ENCODE measurements at places on chromosomes 12 and 14.

- no peak for DNase-seq
These were observed 418.4 kb upstream of the DCN start for GRCh38 chr12:91601054-91601453.

- no peak for DNase-seq
These were observed 448 bp downstream of the TSPAN9 start for GRCh38 chr12:3077572-3078081.

DNA sequence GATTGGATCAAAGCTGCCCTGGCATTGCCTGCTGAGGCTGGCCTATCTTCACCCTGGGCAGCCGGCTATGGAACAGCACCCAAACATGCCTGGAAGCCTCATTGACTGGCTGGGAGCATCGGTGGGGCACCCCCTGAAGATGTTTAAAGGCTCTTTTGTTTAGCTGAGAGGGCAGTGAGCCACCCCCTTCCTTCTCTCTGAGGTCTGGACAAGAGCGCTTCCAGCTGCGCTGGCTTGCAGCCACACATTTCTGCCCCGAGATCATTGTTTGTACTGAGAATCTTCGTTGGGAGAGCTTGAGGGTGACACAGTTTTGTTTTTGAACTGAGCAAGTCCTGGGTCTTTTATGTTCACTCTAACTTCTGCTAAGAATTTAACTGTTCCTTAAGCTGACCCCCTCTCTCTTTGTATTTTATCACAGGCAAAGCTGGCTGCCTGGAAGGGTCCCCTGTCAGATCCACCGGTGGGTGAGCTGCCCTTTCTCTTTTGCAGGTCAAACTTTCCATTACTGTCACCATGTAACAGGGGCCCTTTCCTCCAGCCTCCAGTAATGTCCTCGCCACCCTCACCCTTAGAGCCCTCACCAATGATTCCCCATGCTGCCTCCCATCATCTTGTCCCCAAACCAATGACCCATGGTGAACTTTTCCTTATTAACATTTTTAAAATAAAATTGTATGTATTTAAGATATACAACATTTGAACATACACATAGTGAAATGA lies 212.2 kb downstream of the KIF26A start:
- DNase-seq = no peak

GRCh38 chr14:104240434-104241157 lies 102.2 kb downstream of the KIF26A start:
- DNase-seq = no peak

DNA sequence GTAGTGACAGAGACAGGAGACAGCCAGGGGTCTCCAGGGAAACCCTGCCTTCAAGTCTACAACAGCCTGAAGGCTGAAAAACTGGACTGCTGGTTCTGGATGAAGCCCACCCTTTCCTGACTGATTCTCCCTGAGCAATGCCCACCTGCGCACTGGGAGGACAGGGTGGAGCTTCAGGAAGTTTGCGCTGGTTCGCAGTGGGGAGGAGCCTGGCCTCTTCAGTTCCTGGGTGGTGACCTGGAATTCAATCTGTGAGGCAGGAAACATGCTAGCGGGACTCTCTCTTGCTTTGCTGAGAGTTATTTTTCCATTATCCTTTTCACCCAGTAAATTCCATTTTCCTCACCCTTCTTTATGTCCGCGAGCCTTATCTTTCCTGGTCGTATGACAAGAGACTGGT lies 600.8 kb downstream of the TRHDE start:
- no peak for DNase-seq

DNA sequence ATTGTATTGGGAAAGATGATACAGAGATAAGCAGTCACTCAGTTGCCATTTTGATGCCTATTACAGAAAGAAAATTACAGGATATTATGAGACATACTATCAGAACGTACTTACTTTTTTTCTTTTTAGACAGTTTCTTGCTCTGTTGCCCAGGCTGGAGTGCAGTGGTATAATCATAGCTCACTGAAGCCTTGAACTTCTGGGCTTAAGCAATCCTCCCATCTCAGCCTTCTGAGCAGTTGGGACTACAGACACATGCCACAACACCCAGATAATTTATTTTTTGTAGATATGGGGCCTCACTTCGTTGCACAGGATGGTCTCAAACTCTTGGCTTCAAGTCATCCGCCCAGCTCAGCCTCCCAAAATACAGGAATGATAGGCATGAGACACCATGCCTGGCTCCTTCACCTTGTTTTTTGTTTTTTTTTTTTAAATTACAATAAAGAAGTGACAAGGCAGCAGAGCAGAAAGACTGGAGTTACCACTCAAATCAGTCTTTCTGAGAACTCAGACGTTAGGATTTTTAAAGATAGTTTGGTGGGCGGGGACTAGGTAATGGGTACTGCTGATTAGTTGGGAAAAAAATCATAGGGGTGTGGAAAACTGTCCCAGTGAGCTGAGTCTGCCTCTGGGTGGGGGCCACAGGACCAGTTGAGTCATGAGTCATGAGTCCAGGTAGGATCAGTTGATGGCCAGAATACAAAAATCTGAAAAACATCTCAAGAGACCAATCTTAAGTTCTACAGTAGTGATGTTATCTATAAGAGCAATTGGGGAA lies 11.5 kb upstream of the CPM start:
- DNase-seq = no peak

DNA sequence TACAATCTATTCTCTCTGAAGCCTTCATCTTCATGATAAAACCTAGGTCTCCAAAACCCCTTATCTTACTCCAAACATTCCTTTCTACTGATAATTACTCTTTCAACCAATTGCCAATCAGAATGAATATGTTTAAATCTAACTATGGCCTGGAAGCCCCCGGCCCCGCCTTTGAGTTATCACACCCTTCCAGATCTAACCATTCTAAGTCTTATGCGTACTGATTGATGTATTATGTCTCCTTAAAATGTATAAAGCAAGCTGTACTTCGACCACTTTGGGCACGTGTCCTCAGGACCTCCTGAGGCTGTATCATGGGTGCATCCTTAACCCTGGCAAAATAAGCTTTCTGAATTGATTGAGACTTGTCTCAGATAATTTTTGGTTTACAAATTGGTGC lies 14.4 kb downstream of the PABPN1 start:
- DNase-seq = no peak

- no peak for DNase-seq
These were observed 76.0 kb downstream of the GALNT8 start for GRCh38 chr12:4796216-4796615.

- DNase-seq = no peak
These were observed 140.0 kb downstream of the ASCL1 start for GRCh38 chr12:103097496-103097895.

DNA sequence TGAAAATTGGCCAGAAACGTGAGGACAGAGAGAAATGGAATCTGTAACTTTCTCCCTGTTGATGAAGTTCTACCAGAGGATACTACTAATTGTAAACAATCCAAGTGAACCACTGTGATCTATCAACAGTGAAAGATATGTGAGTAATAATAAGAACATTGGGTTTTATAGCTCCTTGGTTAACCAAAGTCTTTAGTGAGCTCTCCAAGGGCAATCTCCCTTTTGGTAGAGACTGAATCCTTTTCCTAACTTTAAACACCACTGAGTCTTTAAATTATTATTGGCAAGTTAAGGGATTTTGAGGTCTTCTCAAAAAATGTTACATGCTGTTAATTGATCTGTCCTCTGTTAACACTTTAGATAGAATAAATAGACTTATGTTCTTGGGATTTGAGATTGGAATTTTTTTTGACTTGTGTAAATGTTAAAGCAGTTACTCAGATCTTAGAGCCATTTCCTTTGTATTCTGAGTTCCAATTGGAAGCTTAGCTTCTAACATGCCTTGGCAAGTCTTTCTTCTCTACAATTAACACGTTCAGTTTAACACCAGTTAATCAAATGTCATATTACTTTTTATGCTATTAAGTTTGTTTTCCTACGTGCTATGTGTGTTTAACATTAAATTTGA lies 338.2 kb upstream of the DDHD1 start:
- no peak for DNase-seq

- DNase-seq = no peak
These were observed 98.9 kb downstream of the PRKCH start for GRCh38 chr14:61420326-61420725.

- no peak for DNase-seq
These were observed 886 bp upstream of the PRICKLE1 start for GRCh38 chr12:42590330-42590934.

Measured in stimulated activated CD4-positive, alpha-beta T cell treated with anti-CD3 and anti-CD28 coated beads, TNF-alpha, amount 100 ng/mL, for 24 hours (primary cell).